ENCODE measurements at places on chromosomes 7 and 10.

DNA sequence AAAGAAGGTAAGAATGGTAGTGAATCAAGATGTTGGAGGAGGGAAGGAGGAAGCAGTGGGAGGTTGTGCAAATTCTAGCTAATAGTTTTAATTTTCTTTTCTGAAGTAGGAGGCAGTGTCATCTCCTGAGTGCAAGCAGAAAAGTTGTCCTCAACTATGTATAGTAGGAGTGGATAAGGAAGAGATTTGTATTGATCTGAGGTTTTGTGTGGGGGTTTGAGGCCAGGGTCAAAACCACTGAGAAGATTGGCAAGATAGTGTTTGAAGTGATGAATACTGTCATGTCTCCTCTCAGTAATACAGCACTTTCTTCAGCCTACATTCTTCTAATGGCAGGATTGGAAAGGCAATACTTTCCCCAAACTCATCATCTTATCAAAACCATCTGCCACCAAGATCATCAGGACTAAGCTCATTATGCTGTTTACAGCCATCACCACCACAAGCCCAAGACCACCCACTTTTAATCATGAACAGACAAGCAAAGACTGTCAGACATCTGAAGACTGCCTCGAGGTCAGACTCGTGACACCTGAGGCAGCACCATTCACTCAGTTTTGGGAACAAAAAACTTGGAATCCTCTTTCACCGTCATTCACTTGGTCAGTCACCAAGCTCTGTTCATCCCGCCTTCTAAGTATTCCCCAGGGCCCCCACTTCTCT, 1.5 kb upstream of the MIOS start:
- DNase-seq: no peak

GRCh38 chr10:132918617-132919373, 23.6 kb downstream of the CFAP46 start:
- no peak for DNase-seq

- DNase-seq: peak; percentile 52
Measured at GRCh38 chr7:157689269-157690057, 352.7 kb downstream of the DNAJB6 start.

GRCh38 chr7:43572516-43573049, 10.3 kb upstream of the STK17A start:
- no peak for DNase-seq

- DNase-seq: peak; percentile 84
Measured at GRCh38 chr7:131829947-131830558, 273.6 kb upstream of the PODXL start.

DNA sequence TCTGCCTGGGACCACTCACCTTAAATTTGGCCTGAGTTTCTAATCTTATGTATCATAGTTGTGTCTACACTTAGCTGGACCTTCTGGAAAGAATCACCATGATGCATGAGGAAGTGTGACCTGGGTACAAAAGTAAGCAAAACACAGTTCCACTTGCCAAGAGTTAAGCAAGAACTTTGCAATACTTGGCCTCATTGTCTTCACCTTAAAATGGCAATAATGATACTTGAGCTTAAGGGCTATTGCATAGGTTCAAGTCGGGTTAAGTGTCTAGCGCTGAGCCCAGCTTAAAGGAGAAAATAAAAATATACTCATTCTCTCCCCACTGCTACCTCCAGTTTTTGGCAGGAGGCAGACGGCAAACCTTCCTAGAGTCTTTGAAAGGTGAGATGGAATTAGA, 133.9 kb upstream of the BMPER start:
- no peak for DNase-seq

- DNase-seq: no peak
Measured at GRCh38 chr10:9621216-9621615, 1396.5 kb upstream of the CELF2 start.

DNA sequence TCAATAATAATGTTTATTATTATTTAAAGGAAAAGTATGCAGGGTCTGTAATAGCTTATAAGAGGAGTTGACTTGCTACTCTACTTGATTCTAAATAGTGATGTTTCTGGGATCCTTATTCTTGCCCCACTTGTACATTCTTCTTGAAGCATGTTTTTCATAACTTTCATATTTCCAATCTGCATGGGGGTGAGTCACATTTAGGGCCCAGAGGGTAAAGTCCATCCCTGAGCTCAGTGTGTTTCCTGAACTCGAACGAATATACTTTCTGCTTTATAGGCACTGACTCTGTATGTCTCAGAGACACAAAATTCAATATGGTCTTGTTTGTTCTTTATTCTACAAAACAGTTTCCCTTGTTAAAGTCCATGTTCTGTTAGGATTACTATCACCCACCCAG, 61.0 kb upstream of the SMIM30 start:
- DNase-seq: no peak

DNA sequence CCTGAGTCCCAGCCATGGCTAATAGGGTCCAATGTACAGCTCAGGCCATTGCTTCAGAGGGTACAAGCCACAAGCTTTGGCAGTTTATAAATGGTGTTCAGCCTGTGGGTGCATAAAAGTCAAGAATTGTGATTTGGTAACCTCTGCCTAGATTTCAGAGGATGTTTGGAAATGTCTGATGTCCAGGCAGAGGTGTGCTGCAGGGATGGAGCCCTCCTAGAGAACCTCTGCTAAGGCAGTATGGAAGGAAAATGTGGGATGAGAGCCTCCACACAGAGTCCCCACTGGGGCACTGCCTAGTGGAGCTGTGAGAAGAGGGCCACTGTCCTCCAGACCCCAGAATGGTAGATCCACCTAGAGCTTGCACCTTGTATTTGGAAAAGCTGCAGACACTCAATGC, 779.9 kb downstream of the GRM8 start:
- DNase-seq: no peak

DNA sequence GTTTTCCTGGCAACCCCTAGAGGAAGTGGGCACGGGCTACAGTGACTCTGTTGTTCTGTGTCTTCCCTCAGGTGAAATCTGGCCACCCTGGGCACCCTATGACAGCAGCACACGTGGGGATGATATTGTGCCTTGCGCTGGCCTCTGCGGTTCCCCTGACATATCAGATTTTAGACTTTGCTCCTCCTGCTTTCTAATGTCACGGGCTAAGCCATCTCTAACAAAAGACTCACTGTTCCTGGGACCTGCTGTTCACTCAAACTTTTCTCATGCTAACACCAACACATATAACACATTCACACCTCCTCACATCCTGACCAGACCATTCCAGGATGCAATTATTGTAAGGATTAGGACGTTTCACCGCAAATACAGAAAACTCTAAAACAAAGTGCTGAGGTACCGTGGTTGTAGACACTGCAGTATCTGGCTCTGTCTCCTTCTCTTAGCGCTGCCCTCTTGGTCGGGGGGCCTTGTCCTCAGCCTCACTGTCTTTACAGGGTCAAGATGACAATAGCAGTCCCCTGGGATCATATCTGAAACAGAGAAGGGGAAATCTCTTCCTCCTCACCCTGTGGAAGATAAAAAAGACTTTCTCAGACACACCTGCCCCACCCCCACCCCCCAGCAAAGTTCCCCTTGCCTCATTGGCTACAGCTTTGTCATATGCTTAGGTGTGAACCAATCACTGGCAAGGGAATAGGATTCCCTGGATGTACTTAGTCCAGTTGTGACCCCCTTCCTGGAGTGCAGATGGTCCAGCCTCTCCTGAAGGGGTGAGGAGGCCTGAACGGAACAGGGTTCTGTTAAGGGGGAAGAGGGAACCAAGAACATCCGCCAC, 14.1 kb downstream of the CHN2 start:
- no peak for DNase-seq

- DNase-seq: no peak
Measured at GRCh38 chr10:112750427-112751167, 199.4 kb upstream of the TCF7L2 start.

DNA sequence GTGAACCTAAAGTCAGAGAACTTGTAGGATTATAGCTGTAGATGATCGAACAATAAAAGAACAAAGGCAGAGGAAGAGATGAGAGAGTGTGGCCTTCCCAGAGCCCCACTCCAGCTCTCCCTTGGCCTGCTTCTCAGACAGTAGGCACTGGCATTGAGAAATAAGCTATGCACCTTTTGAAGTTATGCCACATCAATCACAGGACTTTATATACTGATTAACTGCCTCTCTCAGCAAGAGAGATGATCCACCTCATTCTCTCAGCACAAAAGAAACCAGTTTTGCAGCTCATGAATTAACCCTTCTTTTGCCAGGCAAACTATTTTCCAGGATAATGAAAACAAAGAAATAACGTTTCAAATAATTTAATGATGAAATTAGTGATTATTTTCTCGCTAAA, 22.0 kb upstream of the CTTNBP2 start:
- DNase-seq: no peak

DNA sequence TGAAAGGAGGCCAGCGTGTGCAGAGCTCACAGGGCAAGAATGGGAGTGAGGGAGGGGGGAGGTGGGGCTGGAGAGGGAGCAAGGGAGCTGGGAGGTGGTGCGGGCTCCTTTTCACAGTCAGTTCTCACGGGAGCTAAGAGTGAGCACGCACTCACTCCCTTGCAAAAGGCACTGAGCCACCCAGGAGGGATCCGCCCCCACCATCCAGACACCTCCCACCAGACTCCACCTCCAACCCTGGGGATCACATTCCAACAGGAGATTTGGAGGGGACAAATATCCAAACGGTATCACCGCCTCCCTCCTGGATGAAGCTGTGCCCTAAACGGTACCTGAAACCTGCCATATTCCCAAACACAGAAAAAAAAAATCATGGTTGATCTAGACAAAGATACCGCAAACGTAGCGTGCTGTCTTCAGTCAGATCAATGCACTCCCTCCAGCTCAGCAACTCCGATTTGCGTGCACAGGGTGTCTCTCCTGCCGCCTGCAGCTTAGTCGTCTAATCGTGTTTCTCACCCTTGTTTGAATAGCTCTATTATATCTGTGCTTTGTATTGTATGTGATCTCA, 20.3 kb upstream of the PRKAG2 start:
- DNase-seq: peak; percentile 77

DNA sequence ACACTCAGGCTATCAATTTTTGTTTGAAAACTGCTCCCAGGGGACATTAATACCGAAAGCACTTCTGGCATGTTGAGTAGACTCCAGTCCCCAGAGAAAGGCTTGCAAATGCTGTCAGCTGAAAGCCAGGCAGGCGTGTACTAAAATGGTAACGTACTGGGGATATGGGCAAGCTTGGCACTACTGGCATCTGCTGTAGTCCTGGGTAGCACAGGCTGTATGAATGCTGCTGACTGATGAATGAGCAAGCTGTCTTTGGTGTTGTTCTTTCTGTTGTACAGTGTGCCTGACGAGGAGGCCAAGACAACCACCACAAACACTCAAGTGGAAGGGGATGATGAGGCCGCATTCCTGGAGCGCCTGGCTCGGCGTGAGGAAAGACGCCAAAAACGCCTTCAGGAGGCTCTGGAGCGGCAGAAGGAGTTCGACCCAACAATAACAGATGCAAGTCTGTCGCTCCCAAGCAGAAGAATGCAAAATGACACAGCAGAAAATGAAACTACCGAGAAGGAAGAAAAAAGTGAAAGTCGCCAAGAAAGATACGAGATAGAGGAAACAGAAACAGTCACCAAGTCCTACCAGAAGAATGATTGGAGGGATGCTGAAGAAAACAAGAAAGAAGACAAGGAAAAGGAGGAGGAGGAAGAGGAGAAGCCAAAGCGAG, 53.5 kb upstream of the AGBL3 start:
- peak; percentile 50 for DNase-seq

- no peak for DNase-seq
Measured at GRCh38 chr7:4962872-4963775, 4.1 kb upstream of the MMD2 start.

GRCh38 chr10:64731016-64731415, 1209.8 kb downstream of the REEP3 start:
- DNase-seq: no peak

DNA sequence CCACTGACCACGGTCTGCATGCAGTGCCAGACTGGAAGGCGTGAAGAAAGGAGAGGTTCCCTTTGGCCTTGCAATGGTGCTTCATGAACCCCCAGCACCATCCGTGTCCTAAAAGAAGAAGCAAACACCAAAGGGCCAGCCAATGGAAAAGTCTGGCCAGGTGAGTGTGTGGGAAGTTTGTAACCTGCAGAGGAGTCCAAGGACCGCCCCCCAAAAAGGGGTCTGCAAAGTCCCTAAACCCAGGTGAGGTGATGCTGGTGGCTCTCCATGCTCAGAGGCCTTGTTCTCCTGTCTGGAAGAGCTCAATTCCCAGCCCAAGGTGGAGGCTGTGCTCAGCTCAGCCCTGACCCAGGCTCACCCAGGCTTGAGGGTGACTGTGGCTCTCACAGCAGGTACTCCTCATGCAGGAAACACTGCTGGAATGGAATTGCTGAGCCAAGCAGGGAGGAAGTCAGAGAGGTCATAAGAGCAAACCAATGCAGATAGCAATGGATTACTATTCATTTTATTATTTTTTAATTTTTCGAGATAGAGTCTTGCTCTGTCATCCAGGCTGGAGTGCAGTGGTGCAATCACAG, 52.4 kb upstream of the NANOS1 start:
- DNase-seq: no peak

GRCh38 chr10:22338931-22339330, 6.4 kb upstream of the SPAG6 start:
- no peak for DNase-seq

- DNase-seq: no peak
Measured at GRCh38 chr7:157904211-157904865, 567.5 kb downstream of the DNAJB6 start.

DNA sequence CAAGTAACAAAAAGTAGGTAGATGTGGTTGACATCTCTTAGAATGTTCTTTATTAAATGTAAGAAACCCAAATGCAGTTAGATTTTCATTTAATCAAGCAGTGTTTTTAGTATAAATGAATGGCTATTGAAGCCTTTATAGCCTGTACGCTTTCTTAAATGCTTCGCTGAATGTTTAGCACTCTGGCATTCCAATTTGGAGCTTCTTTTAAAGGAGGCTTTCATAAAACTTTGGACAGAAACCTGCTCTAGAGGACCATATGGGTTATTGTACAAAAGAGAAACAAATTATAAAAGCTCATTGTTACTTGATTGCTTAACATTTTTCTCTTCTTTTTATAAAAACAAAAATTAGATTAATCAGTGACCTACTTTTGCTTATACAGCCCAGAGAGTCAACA, 59.5 kb downstream of the KCND2 start:
- DNase-seq: no peak

DNA sequence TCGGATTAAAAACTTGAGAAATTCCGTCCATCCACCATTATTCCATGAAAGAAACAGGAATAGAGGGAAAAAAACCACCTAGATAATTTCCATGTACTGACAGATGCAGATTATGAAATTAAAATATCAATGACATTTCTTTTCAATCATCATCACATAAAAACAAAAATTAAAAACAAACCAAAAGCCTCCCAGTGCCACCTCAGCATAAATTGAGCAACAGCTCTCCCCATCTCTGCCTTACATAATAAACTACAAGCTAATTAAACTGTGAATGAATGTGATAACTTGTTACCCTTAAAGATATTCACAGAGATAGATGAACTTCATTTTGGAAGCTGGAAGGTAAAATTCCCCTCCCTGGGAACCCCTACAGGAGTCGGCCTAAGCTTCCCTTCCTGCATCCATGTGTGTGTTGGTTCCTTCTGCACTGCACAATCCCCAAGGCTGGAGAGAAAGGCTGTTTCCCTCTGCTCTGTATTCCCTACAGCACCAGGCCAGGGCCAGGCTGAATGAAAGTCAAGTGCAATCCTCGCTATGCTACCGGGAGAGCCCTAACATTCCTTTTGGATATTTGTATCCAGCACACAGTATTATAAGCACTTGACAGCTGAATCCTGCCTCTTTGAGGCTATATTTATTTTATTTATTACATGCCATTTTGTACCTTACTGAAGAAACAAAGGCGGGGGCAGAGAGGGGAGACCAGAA, 8.1 kb downstream of the CCDC6 start:
- no peak for DNase-seq
